ENCODE measurements at places on chromosomes 16 and 17.

DNA sequence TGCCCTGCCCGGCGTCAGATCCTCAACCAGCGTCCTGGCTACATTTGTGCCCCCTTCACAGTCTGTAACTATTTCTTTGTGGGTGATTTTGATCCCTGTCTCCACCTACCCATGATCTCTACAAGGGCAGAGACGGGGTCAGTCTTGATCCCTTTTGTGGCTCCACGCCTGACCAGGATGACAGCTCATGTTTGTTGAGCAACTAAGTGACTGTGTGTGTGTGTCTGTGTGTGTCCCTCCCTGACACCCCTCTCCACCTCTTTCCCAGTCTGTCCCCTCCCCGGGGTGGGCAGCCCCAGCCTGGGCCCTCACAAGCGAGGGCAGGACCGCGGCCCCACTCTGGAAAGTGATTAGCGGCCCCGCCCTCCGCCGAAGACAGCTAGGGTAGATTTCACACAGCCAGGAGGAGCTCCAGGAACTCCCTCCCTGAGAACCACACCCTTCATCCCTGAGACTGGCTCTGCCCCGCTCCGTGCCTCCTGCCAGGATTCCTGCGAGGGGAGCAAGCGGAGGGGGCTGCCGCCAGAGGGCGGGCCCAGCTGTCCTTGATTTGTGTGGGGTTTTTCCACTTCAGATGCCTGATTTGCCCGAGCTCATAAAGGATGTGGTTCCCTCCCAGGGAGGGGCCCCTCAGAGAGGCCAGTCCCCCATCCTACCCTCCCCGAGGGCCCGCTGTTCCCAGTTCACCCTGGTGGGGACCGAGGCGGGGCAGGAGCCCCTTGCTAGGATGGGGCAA lies 5.3 kb upstream of the HS3ST6 start:
- DNase-seq: peak; percentile 84

GRCh38 chr16:10744370-10745030 lies 858 bp downstream of the NUBP1 start:
- DNase-seq: no peak

GRCh38 chr16:72975809-72976437 lies 72.0 kb downstream of the ZFHX3 start:
- no peak for DNase-seq

- no peak for DNase-seq
These were observed 37.2 kb downstream of the KCNJ2 start for GRCh38 chr17:70206361-70207010.

DNA sequence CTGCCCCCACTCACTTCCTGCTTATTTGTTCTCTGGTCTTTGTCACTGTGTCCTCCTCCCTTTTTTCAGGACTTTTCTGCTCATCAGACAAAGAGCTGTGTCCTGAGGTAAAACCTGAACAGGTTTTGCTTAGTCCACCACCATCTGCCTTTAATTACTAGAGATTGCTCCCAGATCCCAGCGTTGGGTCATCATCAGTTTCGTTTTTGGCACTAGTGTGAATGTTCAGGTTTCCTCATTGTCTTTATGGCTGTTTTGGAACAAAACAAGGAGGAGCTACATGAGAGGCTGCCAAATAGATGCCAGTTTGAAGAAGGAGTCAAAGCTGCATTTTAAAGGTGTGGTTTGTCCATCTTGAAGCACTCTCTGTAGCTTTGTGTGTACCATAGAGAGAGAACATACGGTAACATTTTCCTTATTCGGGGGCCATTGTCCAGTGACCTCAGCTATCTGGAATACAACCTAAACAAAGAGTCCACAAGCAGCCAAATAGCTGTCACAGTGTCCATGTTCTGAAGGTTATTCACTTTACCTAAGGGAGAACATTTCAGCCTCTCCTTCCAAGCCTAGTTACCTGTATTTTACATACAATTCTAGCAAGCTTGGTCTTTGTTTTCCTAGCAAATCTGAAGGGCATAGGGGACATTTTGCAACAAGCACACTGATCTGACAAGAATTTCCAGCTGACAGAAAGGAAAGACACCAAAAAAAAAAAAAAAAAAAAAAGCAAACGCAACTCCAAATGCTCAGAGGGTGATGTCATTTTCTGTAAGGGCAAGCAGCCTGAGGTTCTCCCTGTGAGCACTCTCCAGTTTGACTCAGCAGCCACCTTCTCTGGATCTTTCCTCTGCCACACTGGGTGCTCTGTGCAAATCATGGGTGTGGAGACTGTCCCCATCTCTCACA lies 196.1 kb downstream of the NTN1 start:
- DNase-seq: no peak

DNA sequence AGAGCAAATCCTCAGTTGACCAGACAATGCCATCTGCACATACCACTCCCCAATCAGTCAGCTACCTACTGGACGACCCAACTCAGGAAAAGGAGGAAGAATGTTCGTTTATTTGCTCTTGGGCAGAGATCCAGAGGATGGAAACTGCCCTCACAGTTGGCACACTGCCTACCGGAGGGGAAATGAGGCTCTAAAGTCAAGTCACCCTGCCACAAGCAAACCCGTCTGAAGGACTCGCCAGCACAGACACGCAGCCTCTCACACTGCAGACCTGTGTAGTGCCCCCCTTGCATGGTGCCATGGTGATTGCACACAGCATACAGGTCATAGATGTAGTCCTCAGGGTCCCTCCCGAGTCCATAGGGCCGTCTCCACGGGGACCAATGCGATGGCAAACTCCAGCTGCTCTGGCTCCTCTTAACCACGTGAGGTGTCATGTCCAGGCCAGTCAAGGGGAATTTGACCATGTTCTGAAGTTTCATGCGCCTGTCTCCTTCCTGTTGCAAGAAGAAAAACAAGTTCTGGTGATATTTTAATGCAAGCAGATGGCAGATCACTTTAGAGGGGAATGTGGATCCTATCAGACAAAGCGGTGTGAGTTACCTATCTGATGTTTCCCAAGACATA lies 69.5 kb downstream of the USP31 start:
- no peak for DNase-seq

DNA sequence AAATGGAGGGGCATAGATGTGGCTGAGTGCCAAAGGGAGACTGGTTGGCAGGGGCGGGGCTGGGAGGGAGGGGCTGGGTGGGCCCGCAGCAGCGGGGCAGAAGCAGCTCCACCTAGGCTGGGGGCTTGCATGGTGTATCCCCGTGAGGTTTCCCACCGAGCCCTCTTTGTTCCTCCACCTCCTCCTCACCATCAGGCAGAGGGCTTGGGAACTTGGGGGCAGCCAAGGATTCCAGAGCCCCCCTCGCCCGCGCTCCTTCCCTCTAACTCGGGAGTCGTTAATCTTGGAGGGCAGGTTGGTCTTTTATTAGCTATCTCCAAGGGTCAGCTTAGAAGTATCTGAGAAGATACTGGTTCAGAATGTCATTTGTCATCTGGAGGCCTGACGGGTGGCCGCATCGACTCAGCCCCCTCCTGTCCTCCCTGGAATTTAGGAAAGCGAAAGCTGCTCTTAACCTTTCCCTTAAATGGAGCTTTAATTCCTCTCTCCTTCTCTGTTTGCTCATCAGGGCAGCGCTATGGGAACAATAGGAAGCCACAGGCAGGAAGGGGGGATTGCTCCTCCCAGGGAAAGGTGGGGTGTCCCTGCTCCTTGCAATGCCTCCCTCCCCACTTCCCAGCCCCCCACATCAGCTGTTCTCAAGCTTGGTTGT lies 274.3 kb upstream of the XYLT1 start:
- DNase-seq: no peak

DNA sequence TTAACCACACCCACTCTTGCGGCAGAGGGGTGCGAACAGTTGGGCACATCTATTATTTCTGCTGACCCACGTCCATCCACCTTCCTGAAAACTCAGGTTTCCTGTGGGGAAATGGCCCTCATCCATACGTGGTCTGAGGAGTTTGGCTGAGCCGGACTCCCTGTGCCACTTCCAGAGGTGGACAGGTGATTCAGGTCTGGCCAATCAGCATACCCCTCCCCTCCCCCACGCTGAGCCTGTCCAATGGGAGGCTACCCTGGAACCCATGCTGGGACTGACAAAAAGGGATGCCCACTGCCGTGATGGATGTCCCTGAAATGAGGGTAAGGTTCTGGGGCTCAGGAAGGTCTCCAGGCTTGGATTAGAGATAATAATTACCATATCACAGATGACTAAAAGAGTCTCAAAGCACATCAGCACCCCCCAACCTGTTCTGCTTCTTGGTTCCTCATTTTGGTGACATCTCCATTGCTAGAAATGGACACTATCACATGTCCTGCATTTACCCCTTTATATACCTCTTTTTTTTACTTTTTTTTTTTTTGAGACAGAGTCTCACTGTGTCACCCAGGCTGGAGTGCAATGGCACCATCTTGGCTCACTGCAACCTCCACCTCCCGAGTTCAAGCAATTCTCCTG lies 5.3 kb upstream of the MAPK7 start:
- no peak for DNase-seq

GRCh38 chr16:22366889-22367288 lies 7.5 kb downstream of the CDR2 start:
- no peak for DNase-seq

GRCh38 chr17:11823862-11824261 lies 173.4 kb downstream of the ZNF18 start:
- DNase-seq: no peak

DNA sequence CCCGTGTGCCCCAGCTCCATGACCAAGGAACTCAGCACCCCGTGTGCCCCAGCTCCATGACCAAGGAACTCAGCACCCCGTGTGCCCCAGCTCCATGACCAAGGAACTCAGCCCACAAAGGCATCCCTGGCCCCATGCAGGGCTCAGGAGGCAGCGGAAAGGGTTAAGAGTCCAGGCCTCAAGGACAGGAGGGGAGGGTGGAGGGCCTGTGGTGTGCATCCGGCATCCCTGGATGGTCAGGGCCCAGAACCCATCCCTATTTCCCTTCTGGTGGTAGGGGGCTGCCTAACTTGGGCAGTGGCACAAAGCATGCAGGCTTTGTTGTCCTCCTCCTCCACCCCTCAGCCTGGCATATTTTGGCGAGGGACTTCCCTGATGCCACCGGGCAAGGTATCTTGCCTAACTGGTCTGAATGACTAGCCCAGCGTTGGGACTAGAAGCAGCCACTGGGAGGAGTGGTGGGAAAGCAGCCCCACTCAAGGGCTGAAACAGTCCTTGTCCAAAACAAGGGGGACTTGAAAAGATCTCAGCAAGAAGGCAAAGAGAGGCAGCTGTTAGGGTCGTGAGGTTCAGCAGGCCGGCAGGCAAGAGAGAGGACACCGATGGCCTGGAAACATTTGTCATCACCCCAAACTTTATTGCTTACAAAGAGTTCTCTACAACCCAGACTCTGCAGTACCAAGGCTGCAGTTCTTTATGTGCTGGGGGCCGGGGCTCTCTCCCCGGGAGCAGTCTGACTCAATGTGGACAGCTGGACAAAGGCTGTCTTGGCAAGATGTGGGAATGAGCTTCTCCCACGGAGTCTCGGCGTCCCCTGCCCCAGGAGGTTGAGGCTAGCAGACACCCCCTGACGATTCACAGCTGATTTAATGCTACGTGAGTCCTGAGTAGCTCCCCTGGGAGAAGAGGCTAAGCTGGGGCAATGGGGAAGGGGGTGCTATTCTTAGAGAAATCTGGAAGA lies 902 bp upstream of the SPATA32 start:
- DNase-seq: no peak

DNA sequence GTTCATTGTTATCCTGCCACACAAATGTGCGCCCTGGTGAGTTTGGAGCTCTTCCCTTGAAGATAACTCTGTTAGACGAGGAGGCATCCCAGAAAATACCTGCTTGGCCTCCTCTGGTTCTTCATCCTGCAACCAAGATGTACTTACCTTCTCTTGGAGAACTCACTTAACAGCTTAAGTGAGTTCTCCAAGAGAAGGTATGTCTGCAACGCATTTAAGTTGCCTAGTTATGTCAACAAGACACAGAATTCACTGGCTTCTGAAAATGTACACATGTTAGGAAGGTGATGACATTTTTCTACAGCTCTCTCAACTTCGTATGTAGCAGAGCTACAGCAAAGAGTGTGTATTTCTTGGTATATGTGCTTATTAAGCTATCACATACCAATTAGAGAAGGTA lies 78.6 kb upstream of the NOG start:
- no peak for DNase-seq

- DNase-seq: no peak
These were observed 235.5 kb downstream of the XYLT1 start for GRCh38 chr16:17235147-17235815.

DNA sequence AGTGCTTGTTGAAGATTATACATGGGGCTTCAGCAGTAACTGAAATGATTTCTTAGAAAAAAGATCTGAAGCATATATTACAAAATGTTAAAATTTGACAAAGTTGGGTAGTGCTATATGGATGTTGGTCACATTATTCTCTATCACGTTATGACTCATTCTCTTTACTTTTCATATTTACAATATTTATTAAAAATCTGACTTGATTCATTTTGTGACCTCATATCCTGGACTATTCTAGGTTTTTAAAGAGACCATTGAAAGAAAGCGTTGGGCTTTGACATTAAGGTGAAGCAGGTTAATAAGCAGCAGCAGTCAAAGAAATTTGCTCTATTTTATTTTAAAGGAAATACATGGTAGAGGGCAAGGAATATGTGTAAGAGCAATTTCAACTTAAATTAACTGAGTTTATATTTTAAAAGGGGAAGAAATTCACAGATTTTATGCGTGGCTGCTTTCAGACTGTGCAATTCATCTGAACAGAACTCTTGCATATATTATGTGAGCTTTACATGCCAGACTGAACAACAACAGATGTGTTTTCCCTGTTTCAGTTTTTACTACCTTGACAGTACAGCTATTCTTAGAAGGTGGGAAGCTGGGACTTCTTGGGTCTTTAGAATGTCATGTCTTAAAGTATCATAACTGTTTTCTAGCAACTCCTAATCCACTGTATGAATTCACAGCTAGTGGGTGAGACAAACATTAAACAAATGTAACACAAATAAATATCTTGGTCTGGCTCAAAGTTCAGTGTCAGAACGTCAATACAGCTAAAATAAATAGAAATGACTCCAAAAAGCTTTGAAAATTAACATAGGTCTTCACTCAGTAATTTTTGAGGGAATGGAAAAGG lies 10.4 kb upstream of the FAM20A start:
- no peak for DNase-seq

DNA sequence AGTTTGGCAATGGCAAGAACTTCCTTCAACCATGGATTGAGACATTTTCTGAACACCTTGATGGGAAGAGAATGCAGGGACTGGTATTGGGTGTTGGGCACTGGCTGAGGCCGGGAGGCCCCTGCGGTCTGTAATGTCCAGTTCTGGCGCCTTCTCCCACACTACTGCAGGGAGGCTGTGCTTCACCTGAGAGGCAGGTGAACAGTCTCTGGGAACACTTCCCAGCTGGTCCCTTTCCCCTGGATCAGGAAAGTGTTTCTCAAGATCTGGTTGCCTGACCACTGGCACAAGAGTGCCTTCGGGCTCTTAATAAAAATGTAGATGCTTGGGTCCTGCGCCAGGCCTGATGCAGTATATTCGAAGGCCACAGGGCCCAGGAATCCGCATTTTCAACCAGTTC lies 28.5 kb upstream of the NAT9 start:
- DNase-seq: no peak

Measured in HAP-1 (cell line).